ENCODE measurements at places on chromosomes 6 and 20. TPM values are rescaled to one million over a fixed set of nuclear protein-coding genes. Genes with fewer than 3 reads are reported as not detected.

- no peak for DNase-seq
These were observed 5.1 kb downstream of the PERP start for GRCh38 chr6:138101946-138102731.

- no peak for DNase-seq
These were observed 672.4 kb upstream of the MARCKS start for GRCh38 chr6:113184736-113185135.

GRCh38 chr6:140281236-140281635, 906.8 kb upstream of the CITED2 start:
- DNase-seq = no peak

DNA sequence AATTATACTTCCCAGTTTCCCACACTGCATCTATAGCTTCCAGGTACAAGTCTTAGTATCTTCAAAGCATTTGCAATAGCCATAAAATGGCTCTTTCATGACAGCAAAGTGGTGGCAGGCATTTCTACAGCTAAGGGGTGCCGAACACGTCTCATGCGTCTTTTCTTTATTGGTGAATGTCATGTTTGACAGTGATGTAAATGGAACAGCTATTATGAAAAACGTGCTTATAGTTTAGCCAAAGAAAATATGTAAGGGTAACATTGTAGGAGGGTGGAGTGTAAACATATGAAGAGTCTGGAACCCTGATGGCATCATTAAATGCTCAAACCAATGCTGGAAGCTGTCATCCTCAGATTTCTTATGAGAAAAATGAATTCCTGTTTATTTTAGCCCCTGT, 37.9 kb downstream of the COL11A2 start:
- DNase-seq = no peak

GRCh38 chr6:42349753-42350511, 101.8 kb downstream of the TRERF1 start:
- no peak for DNase-seq

- no peak for DNase-seq
These were observed 329.2 kb downstream of the DHX35 start for GRCh38 chr20:39291301-39291700.

DNA sequence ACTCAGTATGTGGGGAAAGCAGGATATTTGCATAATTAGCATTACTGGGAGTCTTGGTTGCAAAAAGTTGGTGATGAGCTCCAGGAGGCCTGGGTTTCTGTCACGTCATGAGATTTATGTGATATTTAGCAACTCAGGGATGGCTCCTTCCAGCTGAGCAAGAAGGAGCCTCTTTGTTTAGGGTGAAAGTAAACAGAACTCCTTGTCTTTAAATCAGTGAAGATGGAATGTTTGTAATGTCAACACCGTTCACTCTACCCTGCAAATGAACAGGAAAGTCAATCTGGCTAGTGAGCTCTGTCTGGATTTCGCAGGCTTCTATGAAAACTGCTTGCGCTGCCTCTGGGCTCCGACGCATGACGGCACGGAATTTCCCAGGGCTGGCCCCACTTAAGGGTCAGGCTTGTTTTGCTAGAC, 86.9 kb downstream of the PXDC1 start:
- DNase-seq = no peak

Gene VWA7
- polyA plus RNA-seq = 1.4 TPM

Gene KIF6
- polyA plus RNA-seq = 3.2 TPM

Gene CCN6
- 0.21 TPM for polyA plus RNA-seq
